Type B pancreatic cell (in vitro differentiated cells): ENCODE measurements at places on chromosomes 2 and 18.

GRCh38 chr18:22113144-22113844 lies 56.1 kb upstream of the GATA6 start:
- DNase-seq = no peak

DNA sequence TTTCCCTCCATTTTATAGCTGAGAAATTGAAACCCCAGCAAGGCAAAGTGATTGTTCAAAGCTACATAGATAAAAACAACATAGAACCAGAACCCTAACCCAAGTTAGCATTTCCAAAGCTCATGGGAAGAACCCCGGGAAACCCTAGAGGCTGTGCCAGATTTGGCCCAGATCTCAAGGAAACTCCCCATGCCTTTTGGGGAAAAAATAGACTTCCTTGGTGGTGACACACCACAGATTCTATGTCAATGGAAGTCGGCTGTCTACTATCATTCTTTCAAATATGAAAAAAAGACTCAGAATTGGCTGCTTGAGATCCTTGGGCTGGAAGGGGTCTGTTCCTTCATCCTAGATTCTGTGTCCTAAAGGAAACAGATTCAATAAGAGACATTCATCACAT lies 8.4 kb downstream of the COL6A3 start:
- DNase-seq = no peak

- DNase-seq = no peak
These were observed 187.6 kb downstream of the MYCN start for GRCh38 chr2:16127958-16128357.

DNA sequence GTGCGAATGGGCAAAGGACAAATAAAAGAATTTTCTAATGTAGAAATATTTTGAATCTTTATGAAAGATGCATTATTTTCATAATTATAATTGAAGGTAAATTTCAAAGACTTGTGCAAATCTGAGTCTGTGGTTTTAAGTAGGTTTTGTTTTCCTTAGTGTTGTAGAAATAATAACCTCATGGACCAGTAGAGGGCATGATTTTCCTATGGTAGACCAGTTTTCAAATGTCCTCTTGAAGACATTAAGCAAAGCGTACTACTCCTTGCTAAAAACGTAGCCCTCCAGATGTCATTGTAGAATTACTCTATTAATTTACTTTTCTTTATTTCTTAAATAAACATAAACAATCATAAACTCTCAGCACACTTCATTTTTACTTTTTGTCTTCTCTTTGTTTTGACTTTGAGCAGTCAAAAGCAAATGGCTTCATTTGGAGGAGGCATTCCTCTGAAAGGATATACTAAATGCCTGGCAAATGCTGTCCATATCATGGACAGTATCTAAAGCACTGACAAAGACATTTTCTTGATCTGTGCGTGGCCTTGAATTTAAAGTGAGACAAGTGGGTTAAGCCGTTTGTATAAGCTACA lies 85.8 kb upstream of the FAM237A start:
- DNase-seq = no peak

DNA sequence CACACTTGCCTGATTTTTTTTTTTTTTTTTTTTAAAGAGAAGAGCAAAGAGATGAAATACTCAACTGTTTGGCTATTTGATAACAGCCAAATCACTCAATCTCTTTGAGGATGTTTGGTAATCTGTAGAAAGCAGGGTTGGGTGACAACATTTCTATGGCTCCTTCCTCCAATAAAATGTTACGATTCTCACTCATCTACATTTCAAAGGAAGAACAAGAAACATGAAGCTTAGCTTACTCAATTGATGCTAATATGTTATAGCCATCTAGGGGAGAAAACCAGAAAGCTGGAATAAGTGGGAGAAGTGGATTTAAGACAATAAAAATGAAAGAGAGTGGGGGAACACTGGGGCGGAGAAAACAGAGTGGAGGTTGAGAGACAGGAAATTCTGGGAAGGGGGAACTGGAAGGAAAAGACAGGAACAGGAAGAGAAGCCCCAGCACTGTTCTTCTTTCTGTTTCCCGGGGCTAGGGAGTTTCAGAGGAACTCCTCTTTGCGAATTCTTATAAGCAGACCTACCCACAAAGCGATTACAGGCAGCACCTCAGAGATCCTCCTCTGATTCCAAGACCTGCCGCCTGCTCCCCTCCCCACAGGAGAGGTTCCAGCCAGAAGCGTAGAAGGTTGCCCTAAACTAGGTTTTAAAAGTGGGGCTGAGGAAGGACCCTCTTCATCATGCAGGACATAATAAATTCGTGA lies 13.3 kb downstream of the ST3GAL5 start:
- DNase-seq = no peak

- no peak for DNase-seq
These were observed 280.5 kb upstream of the PIK3C3 start for GRCh38 chr18:41674506-41674905.

DNA sequence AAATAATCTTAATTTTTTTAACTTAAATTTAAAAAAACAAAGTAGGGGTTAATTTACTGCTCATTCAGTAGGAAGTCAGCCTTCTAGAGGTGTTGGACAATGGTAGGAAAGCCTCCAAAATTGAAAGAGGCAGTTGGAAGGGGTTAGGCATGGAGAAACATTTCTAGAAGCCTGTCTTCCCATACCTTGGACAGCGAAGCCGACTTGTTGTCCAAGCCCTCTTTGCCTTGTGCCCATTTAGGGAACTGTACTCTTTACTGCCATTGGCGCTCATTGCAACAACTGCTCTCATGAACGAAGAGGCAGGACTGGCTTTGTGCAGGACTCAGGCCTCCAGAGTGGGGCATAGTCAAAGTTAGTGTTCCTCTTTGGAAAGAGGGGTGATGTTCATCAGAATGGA lies 333.3 kb downstream of the HRH4 start:
- DNase-seq = no peak

DNA sequence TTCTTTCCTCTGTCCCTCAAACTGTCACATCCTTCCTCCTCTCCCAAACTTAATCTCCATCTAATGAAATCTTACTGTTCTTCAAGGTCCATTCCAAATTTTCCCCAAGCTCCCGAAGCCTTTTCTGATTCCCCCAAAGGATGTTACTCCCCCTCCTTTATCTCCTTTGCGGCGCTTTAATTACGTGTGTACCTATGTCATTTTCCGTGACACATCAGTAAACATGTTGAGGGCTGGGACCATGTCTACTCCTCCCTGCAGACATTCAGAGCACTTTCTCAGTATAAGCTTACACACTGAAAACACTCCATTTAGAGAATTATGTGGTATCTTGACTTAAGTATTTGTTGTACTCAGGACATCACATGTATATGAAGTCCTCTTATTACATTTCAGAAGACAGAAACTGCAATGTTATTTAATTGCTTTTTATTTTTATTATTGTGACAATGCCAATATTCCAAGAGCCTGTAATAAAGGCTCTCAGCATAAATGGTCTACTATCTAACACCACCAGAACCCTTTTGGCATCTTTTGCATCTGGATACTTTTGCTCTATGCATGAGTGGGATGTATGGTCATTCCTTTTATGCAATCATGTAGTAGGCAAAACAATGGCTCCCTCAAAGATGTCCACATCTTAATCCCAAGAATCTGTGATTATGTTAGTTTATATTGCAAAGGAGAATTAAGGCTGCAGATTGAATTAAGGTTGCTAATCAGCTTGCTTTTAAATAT lies 1.8 kb downstream of the NMI start:
- DNase-seq = no peak

DNA sequence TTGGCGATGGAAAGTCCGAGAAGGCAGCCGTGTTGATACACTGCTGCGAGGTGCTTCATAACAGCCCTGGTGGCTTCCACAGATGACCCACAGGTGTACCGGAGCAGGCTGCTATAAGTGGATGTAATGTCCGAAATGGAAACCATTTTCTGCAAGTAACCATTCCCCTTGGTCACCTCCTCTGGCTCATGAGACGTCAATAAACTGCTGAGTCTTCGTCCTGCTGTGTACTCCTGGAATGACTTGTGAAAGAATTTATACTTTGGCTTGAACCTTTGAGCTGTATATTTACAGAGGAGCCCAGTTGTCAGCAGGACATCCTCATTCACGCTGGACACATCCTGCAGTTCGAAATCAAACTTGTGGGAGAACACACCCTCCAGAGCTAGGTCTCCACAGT lies 14.4 kb downstream of the NLRC4 start:
- DNase-seq = no peak

DNA sequence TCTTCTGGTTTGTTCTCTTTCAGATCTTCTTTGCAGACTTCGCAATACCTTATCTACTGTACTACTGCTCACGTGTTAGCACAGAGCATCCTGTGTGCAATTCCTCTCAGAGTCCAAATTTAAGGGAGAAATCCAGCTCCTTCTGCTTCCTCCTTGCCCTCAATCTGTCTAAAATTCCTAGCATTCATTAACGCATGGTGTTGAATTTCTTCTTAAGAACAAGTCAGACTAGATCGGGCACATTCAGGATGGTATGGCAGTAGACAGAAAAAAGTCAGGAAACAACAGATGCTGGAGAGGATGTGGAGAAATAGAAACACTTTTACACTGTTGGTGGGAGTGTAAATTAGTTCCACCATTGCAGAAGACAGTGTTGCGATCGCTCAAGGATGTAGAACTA lies 206.1 kb upstream of the CDH7 start:
- DNase-seq = no peak
